Activated naive CD8-positive, alpha-beta T cell treated with anti-CD3 and anti-CD28 coated beads, Interleukin-2, amount 10 ng/mL, durations not matched to agents 7 days and 5 days (primary cell): ENCODE measurements at places on chromosomes 12 and 14. TPM values are rescaled to one million over a fixed set of nuclear protein-coding genes. Genes with fewer than 3 reads are reported as not detected.

GRCh38 chr12:67655829-67656228, 7.3 kb downstream of the DYRK2 start:
- no peak for DNase-seq

DNA sequence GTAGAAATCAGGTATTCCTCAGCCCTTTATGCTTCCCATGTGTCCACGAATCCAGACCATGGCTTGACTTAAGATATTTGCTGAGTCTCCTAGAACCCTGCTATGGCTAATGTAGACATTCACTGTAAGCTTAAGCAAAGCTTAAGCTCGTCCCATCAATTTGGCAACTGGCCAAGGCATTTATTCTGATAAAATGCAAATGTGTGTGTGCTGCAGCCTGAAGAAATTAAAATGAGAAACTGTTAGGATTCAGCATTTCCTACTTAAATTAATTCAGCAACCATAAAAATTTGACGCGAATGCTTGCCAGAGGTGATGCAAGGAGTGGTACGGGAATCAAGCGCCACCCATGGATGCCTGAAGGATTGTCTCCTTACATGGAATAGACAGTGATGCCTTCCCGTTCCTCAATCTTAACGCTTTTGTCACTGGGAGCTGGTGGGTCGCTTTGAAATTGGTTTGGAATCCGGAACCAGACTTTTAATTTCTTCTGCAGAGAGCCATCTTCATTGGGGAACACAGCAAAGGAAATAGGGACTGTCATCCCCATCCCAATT, 13.2 kb downstream of the HEBP1 start:
- DNase-seq = no peak

- no peak for DNase-seq
Measured at GRCh38 chr12:94535510-94535921, 75.8 kb upstream of the CEP83 start.

SRRM4 gene
- not detected for total RNA-seq

CCDC184 gene
- 0.58 TPM for total RNA-seq
